Epithelial cell of esophagus (primary cell): ENCODE measurements at places on chromosomes 1 and 21.

DNA sequence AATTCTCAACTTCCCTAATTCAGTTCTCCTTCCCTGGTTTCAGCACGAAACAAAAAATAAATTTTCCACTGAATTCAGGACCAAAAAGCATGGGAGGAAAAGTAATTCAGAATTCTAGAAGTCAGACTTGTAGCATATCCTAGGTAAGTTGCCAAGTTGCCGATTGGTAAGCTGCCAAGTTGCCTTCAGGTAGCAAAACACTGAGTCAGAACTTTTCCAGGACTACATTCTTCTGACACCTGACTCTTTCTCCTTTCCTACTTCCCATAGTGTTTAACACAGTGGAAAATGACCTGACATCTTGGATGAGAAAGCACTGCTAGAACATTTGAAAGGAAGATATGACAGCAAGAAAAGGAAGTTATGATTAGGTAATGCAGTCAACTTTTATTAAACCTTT lies 322.8 kb downstream of the SPATA17 start:
- peak; percentile 82 for DNase-seq

DNA sequence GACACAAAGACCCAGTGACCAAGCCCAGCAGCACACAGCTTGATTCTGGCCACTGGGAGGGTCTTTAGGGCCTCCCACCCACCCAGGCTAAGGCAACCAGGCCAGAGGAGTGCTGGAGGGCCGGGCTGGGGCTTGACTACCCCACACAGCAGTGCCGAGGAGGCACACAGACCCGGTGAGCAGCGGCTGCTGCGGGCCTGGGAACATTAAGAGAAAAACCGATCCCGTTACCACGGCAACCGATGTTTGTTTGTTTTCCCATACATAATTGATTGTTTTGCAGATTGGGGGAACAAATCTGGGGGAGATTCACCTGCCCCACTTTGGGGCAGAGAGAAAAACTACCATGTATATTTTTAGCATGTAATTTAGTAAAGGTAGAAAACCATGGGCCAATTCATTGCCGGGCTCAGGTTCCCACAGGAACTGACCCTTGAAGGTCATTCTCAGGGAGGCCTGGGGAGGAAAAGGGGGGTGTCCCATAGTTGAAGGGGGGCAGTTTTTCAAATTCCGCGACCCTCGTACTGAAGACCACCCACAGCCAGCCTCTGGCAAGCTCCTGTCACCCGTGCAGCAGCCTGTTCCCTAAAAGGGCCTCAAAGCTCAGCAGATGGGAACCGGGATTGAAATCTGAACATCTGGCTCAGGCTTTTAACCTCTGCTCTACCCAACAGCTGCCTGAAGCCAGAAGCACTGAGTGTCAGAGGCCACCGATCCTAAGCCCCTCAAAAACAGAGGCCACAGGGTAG lies 35.3 kb downstream of the CHD5 start:
- no peak for DNase-seq

- peak; percentile 43 for DNase-seq
Measured at GRCh38 chr1:241985787-241986186, 13.1 kb downstream of the MAP1LC3C start.

- peak; percentile 77 for DNase-seq
Measured at GRCh38 chr21:15754640-15755039, 24.9 kb downstream of the USP25 start.

DNA sequence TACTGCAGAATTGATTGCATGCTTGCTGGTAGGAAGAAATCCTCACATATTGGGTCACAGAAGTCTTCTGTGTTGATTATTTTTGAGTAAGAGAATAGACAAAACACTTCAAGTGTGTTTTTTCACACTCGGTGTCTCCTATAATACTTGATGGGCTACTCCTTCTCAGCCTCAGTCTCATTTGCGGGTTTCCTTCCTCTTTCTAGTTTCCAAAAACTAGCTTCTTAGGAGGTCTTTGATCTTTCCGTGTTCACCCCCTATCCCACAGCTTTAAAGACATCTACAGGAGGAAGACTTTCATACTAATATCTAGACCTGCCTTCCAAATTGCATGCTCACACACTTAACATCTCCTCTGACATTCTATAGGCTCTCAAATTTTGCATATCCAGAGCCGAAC lies 40.7 kb upstream of the NTPCR start:
- DNase-seq, result no peak

GRCh38 chr1:99756598-99756997 lies 9.8 kb downstream of the FRRS1 start:
- DNase-seq, result peak; percentile 91

DNA sequence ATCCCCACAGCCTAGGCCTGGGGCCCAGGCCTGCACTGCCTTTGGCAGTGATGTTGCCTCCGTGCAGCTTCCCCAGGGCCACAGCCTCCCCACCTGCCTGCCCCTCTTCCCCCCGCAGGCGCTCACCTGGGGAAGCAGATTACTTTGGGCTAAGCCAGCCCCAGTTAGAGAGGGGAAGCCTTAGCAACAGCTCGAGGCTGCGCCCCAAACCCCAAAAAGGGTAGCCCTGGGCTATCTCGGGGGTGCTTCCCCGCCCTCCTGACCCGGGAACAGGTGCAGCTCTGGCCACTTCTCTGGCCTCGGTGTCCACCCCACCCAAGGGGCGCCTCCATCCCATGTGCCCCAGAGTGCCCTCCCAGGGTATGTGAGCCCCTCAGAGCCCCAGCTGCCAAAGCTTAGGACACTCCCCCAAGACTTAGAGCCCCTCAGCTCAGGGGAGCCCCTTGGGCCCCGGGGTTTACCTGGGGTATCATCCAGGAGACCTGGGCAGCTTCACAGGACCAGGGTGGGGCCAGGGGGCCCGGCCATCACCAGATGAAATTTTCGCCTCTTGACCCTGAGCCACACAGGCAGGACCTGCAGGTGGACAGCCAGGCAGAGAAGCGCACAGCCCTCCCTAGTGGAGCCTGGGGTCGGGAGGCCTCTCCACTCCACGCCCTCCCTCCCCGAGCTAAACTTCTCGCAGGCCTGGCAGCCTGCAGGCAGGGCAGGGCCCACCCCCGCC lies 3.3 kb upstream of the TTC34 start:
- no peak for DNase-seq

DNA sequence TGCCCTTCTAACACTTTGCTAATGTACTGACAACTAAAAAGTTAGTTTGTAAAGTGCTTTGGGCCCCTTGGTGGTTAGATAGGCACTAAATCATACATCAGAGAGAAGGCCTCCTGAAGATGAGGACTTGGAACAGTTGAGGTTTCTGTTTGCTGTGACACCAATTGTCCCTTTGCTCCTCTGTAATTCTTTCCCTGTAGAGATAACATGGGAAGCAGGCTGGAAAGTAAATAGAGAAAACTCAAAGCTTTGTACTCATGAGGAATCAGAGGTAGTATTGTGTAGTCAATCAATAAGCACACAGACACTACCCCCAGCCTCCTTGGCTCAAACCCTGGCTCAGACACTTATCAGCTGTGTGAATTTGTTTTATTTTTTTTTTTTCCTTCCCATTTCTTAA lies 31.6 kb upstream of the BARHL2 start:
- no peak for DNase-seq

GRCh38 chr1:83112248-83112885 lies 886.6 kb downstream of the TTLL7 start:
- no peak for DNase-seq

DNA sequence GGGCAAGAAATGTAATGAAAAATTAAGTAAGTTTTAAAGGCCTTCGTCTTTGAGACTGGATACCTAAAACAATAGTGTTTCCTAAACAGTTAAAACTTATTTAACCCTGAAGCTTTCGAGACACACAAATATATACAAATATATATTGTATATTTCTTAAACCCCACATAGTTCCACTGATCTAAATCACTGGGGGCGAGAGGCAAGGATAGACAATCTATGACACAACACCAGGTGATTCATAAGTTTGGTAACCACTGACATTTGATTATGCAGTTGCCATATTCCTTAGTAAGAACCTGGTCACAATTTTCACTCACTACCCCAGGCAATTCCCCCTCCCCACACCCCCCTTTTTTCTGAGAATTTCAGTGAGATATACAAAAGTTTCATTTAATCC lies 55.3 kb upstream of the BOLA1 start:
- DNase-seq, result peak; percentile 82

- DNase-seq, result no peak
Measured at GRCh38 chr1:245956225-245956624, 550.9 kb downstream of the SMYD3 start.

GRCh38 chr1:151790940-151791651 lies 796 bp upstream of the TDRKH start:
- peak; percentile 33 for DNase-seq

DNA sequence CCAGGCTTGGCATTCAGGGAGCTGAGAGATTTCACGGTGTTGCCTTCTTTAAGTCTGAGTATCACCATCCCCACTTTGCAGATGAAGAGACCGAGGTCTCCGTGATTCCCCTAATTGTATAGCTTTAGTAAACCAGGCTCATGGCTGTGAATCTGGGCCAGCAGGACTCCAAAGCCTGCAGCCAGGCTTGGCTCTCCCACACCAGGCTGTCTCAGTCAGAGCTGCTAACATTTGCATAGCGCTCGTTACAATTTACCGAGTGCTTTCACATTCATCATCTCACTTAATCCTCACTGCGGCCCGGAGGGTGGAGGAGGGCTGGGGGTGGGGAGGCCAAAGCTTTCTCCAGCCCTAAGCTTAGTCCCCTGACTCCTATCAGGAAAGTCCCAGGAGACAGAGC lies 11.7 kb downstream of the C1orf94 start:
- no peak for DNase-seq

DNA sequence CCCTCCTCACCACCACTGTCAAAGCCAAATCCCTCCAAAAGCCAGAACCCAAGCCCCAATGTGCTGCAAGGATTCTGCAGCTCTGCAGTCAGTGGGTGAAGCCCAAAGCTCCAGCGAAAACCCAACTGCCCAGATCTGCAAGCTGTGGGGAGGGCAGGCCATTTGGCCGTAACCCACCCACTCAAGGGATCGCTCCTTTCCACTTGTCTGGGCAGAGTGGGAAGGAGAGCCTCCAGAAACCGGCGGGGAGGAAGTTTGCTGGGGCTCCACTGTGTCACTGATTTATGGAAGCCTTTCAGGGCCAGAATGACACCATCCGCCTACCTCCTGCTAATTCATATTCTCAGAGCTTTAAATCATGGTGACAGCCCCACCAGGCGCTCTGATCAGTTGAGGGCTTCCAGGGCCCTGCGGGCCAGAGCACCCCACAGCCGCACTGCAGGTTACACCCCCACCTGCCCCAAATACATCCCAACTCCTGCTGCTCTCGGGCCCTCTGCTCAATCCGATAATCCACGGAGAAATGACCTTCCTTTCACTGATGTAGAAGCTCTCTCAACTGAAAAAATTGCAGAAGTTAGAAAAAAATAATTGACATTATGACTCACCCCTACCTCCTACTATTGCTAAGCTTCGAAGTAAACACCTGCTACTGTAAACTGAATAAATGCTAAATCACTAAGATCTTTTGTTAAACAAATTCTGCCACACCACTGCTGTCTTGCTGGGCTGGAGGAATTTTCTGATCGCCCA lies 40.6 kb upstream of the RAB4A start:
- peak; percentile 53 for DNase-seq

DNA sequence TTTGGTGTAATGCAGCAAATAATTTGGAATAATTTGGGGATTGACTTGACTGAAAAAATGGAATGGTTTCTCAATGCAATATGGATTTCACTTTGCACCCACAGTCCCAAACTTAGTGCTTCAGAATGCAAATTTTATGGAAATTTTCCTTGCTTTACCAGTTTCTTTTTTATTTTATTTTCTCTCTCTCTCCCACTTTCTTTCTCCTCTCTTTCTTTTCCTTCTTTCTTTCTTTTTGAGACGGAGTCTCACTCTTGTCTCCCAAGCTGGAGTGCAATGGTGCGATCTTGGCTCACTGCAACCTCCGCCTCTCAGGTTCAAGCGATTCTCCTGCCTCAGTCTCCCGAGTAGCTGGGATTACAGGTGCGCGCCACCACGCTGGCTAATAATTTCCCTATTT lies 110.3 kb downstream of the KCNN3 start:
- no peak for DNase-seq

GRCh38 chr1:60090655-60091054 lies 17.1 kb upstream of the C1orf87 start:
- no peak for DNase-seq

GRCh38 chr1:38456531-38456876 lies 403.1 kb downstream of the RRAGC start:
- DNase-seq, result no peak

- DNase-seq, result peak; percentile 79
Measured at GRCh38 chr21:17537299-17537698, 24.5 kb downstream of the CXADR start.

DNA sequence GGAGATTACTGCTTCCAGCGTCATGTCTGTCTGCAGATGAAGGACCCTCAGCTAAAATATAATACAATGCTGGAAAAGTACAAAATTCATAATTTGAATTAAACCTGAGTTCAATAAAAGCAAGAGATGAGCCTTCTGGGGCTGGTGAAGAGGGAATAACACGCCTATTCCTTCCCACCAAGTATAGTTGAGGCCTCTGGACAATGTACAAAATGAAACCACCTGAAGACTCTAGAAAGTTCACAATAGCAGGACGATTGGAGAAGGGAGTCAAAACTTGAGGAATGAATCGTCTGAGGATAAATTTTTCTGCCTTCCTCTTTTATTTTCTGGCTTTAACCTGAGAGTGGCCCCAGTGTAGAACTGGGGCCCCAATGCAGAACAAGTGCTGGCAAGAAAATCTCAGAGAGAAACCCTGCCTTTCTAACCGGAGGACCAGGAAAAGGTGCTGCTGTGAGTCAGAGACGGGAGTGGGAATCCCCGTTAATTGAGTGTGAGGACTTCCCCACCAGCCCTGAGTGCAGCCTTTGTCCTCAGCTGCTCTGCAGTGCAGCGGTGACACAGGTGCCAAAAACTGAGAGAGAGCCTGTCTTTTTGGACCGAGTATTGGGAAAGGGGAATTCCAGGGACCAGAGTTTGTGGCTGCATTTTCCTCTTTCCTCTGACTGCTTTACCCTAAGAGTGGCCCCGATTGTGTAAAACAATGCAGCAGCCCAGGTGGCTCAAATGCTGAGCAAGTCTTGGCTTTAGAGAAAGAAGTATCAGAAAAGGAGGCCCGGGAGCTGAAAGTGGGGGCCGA lies 264.9 kb downstream of the DYRK1A start:
- peak; percentile 95 for DNase-seq

DNA sequence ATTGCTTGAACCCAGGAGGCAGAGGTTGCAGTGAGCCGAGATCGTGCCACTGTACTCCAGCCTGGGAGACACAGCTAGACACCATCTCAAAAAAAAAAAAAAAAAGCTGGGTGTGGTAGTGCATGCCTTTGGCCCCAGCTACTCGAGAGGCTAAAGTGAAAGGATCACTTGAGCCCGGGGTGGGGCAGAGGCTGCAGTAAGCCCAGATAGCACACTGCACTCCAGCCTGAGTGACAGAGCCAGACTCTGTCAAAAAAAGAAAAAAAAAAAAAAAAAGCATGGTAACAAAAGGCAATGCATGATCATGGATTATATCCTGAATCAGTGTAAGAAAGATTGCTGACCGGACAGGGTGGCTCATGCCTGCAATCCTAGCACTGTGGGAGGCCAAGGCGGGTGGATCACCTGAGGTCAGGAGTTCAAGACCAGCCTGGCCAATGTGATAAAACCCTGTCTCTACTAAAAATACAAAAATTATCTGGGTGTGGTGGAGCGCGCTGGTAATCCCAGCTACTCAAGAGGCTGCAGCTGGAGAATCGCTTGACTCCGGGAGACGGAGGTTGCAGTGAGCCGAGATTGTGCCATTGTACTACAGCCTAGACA lies 76.3 kb downstream of the RUSC1 start:
- no peak for DNase-seq

GRCh38 chr21:44666401-44667320 lies at the start of gene KRTAP12-2:
KRTAP12-2 (minus strand) TSS chr21:44666927; CDS start chr21:44666886, 41 bp downstream.
- DNase-seq, result peak; percentile 3
